NCI-H187 (cell line): ENCODE measurements at places on chromosomes 2 and 18.

DNA sequence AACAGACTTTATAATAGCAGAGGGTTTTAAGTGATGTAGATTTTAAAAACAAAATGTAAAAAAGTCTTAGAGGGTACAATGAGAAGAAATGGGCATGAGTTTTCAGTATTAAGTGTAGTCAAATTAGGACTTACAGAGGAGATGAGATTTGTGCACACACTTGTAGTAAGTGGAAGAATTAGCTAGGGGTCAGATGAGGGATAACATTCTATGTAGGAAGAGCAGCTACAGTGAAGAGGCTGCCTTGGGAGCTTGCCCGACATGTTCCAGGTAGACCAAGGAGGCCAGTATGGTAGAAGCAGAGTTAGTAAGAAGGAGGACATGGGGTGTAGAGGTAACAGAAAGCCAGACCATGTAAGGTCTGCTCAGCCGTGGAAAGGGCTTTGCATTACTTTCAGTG lies 189.2 kb upstream of the DSEL start:
- DNase-seq: no peak

GRCh38 chr2:3285901-3286645 lies 91.5 kb downstream of the EIPR1 start:
- DNase-seq: no peak

GRCh38 chr2:133591164-133591563 lies 22.9 kb upstream of the NCKAP5 start:
- DNase-seq: no peak

DNA sequence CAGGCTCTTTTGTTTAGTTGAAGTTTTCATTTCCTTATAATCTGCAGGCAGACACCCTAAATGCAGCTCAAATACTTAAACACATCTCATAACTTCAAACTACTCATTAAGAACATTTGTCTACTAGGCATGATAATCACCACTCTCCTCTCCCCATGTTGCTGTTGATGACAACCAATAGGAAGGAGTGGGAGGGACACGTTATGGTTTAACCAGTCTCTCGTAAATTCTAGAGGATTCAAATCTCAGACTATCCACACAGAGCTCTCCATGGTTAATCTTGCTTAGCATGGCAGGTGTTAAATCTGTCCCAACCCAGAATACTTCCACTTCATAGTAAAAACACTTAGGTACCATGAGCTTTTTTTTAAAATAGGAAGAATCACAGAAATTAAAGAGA lies 127.4 kb upstream of the AQP4 start:
- no peak for DNase-seq

- DNase-seq: no peak
Observed at GRCh38 chr2:218285604-218286003, 6.7 kb downstream of the TMBIM1 start.

DNA sequence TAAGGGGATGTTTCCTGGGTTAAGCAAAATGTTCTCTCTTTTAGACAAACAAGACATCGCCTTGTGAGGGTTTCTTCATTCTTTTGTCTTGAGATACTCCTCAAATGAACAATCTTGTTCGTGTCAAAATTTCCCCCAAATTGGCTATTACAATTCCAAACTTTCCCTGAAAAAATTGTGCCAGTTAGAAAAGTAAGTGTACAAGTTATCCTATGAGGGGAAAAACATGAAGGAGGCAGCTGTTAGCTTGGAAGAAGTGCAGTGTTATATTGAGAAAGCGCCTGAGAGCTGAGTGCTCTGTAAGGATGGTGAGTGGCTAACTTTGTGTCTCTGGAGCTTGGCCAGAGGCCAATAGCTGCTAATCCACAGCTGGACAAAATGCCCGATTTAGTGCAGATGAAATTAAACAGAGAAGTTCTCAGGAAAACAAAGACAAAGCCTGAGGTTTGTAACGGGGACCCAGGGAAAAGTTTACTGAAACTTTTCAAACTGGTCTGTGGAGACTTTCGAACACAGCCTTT lies 14.1 kb upstream of the PLEKHH2 start:
- no peak for DNase-seq

GRCh38 chr2:71923143-71923525 lies 224.5 kb downstream of the CYP26B1 start:
- no peak for DNase-seq

DNA sequence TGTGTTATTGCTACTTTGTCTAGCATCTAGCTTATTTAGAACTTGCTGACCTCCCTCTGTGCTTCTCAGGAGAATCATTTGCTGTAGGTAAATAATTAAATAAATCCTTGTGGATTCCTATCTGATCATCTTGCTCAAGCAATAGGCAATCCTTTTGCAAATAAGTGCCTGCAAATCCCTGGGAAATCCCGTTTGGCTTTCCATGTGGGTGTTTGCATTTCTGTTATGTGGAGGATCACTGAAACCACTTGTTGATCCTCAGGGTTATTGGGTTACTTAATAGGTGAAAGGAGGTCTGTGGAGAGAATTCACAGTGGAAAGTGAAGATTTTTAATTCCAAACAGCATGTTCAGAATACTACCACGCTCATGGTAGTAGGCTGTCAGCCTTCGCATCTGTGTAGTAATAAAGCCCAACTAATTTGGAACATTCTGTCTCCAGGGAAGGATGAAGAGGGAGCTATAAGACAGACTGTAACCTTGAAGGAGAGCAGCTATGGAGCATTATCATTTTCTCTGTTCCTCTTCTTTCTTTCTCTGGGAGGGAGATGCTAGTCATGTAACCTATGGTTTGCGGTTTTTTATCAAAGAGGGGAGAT lies 72.5 kb downstream of the GULP1 start:
- no peak for DNase-seq

DNA sequence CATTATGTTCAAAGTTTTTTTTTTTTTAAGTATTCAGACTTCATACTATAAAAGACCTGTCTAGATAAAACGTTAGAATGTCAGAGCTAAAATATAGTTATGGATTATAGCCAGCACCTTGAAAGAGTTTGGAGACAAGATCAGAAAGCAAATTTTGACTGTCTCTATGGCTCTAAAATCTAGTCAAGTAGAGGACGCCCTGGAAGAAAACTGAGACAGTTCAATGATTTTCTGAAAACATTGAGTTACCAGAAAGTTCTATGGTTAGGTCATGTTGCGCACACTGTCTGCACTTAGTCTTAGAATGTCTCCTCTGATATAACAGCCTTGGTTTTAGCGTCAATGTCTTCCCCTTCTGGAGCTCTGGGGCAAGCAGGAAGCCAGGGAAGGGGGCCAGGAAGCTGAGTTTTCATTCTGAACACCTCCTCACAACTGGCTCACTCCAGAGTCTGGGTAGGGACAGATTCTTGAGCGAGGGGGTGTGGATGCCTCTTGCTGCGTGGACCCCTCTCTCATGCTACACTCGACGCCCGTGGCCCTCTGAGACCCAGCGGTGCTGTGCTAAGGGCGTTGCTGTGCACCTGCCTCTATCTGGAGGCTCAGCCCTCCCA lies 99.5 kb downstream of the RNF144A start:
- no peak for DNase-seq

DNA sequence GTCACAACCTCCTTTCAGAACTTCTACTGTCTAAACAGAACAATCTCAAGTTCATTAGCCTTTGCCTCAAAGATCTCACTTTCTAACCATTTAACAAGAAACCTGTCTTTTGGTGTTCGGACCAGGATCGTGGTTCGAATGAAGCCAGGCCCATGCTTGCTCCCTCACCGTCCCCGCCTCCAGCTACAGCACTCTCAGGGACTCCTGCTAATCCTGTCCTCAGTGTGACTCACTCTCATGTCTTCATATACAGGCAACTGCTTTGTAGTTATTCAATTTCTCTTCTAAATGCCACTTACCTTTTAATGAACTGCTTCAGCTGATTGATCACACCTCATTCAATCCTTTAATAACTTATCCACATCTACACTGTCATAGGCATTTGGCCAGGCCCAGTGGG lies 15.8 kb downstream of the SERTAD2 start:
- no peak for DNase-seq

DNA sequence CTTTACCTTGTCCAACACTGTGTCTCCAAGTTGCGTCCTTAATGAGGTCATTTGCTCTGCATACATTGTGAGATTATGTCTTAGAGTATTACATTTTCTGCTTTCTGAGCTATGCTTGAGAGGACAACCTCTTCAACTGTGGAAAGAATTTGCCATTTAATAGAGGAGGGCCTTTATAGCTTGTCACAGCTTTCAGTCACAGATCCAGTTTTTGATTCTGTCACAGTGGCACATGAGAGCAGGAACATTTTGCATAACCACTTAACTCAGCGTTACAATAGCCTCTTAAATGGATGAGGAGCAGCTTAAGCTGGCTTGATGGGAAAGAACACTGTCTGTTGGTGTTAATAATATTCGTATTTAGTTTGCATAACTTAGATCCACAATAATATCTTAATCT lies 63.0 kb downstream of the RHBDD1 start:
- DNase-seq: no peak

DNA sequence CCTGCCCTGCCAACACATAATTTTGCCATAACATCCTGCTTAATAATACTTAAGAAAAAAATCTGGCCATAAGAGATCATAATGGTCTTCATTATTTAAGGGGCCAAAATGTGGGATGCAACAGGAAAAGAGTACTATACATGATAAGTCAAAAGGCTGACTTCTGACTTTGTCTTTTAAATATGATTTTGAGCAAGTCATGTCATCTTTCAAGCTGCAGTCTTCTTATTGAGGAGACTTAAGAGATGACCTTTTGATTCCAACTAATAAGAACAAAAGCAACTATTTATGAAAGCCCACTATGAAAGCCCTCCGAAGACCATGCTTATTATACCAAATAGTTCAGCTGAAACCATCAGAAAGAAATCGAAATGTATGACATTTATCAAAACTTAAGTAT lies 41.6 kb downstream of the PUM2 start:
- DNase-seq: no peak

GRCh38 chr2:196606516-196606915 lies 33.0 kb upstream of the CCDC150 start:
- no peak for DNase-seq

GRCh38 chr2:201820383-201821007 lies 14.2 kb downstream of the CDK15 start:
- no peak for DNase-seq

- no peak for DNase-seq
Observed at GRCh38 chr2:116510117-116510671, 1304.3 kb upstream of the DDX18 start.

- no peak for DNase-seq
Observed at GRCh38 chr18:4283746-4284291, 171.3 kb downstream of the DLGAP1 start.

DNA sequence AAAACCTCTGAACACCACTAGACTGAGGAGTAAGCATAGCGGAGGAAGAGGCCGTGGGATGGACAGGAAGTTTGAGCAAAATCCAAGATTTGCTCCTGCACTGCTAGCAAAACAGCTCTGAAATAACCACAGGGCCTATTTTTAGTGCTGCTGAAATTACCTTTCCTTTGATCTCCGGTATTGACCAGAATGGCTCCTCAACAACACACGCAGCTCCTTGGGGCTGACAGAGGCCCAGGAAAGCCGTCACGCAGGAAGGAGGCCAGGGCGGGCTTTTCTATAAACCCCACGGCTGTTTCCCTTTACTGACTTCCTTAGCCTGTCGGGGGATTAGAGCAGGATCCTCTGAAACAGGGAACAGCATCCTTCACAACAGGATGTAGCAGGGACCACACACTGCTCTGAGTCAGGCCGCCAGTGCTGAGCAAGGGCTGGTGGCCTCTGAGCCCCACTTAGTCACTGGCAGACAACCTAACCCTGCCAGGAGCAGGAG lies 80.8 kb upstream of the LCLAT1 start:
- DNase-seq: no peak

DNA sequence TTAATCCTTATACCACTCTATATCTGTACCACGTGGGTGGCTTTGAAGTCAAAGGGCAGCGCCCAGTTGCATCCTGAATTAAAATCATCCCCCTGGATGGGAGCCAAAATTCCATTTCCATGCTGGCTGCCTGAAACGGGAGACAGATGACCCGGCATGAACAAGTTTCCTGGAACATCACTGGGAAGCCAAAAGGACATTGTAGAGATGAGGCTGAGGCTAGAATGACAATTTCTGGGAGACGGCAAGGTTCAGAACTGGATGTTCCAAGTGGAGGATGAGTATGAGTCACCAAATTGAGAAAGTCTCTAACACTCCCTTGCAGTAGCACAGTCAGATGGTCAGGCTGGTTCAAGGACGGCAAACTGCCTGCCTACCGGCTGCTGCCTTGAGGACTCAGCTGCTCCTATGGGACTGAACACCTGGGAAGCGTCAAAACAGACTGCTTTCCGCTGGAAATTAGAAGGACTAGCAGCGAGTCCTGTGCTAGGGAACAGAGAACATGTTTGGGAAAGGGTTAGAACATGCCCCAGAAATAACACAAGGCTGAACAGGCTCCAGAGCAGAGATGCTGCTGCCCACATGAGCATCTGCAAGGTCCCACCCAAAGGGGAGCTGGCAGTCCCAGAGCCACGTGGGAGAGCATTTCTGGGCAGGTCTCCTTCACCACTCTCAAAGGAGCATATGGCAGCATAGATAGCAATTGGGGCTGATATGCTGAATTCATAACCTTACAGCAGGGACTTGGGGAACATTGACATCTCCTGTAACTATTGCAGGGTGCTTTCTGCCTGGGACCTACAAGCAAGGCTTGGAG lies 32.0 kb downstream of the YPEL5 start:
- no peak for DNase-seq

DNA sequence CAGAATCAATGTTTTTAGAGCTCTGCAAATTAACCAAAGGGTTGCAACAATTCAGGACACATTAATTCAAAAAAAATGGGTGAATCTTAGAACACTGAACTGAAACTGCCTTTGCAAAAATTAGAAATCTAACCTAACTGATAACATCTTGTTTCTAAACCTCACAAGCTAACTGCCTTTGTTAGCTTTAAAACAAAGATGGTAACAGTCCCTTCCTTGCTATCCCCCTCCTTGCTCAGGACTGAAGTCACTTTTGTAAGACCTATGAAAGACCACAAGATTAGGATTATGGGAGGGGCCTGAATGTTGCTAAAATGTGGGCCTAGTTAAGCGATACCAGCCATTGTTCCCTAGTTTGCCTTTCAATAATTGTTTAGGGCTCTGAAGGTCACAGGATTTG lies 44.9 kb upstream of the LONRF2 start:
- DNase-seq: no peak

GRCh38 chr2:39385172-39385571 lies 51.9 kb downstream of the MAP4K3 start:
- DNase-seq: no peak

DNA sequence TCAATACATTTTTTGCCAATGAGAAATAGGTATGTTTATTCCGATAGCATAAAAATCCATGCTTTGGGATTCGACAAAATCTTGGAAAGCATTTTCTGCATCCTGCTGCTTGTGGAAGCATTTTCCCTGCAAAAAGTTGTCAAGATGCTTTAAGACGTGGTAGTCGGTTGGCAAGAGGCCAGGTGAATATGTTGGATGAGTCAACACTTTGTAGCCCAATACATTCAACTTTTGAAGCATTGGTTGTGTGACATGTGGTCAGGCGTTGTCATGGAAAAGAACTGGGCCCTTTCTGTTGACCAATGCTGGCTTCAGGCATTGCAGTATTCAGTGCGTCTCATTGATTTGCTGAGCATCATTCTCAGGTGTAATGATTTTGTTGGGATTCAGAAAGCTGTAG lies 764.5 kb downstream of the TRIB2 start:
- no peak for DNase-seq
